ENCODE measurements at places on chromosomes 4 and X. TPM values are rescaled to one million over a fixed set of nuclear protein-coding genes. Genes with fewer than 3 reads are reported as not detected.

DNA sequence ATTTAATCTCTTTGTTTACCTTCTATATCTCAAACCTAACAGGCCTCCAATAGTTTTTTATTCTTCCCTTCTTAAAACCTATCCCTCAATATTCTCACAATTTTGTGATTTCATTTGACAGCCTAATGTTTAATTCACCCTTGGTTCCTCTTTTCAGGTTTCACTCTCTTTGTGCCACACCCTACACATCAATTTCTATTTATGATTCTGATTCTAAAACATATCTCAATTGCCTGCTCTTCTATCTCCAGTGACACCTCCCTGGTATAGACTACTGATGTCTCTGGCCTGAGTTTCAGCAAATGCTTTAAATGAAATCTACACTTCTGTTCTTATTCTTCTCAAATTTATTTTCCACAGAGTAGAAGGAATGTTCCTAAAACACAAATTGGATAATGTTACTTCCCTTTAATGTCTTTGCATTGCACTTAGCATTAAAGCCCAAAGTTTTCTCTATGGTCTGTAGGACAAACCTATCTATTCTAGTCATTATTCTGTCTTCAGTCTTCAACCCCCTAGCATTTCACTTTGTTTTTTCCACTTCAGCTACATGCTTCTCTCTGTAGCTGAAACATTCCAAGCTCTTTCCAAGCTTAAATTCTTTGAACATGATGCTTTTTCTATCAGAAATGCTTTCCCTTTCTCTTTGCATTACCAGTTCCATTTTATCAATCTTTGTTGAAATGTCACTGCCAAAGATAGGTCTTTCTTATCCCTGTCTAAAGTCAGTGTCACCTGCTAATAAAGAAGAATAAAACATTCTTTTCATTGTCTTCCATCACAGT, 622.0 kb downstream of the CENPC start:
- no peak for DNase-seq

DNA sequence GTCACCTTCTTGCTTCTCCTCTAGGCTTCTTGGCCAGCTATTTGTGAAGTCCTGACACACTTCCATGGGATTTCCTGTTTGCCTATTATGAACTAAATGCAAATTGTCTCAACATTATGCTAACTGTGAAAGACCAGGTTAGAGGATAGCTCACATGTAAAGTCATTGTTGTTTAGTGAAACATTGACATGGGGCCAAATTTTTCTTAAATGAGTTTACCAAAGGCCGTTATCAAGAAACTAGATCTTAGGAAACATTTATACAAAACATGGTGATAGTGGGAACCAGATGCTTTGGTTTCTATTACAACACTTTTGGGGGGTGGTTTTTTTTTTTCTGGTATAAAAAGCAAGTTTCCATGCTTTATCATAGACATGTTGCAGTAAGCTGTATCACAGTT, 466.8 kb upstream of the FAM241A start:
- no peak for DNase-seq

- peak; percentile 38 for DNase-seq
Measured at GRCh38 chrX:153726286-153727122, 1.8 kb downstream of the ABCD1 start.

- no peak for DNase-seq
Measured at GRCh38 chrX:15988661-15989603, 134.3 kb upstream of the AP1S2 start.

GRCh38 chr4:71130827-71131603, 137.6 kb downstream of the DCK start:
- DNase-seq: no peak

Gene TMPRSS11B
- polyA plus RNA-seq: not detected

Gene NEXMIF
- 0.18 TPM for polyA plus RNA-seq
